ENCODE measurements at places on chromosomes 7 and 10.

DNA sequence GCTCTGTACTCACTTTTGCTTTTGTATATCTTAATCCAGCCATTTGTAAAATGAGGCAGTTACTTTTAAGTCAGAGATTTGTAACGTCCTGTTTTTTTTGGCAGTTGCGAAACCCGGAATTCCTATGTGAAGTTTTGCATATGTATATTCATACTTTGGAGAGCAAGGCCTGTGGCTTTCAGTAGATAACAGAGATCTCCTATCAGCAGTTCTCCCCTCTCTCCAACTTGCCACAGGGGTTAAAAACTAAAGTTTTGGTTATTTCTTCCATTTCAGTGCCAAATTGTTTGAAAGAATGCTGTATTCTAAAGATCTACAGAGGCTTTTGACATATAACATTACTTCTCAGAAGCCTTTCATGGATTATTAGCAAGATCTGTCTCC, 102.4 kb downstream of the EXOC4 start:
- DNase-seq = no peak

DNA sequence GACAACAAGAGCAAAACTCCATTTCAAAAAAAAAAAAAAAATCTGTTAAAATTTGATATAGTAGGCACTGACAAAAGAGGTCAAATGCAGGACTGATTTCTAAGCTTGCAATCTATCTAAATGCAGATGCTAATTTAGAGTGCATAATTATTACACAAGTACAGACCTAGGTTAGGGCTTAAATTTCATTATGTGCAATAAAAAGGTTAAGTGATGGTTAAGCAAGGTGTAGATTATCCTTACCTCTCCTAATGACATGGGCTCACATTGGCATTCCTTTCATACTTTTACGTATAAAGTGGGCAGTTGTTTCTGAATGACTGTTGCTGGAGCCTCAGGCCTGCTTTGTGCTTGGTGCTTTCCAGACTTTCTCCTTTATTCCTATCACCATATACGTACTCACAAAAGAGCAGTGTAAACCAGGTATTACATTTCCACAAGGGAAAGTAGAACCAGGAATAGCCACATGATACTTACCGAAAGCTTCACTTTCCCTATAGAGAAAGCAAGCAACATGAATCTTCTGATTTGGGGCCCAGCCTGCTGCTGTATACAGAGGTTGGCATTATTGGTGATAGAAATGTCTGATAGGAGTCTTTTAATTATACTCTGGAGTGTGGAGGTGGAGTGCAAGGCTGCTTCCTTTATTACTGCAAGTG, 2.2 kb upstream of the CHCHD1 start:
- no peak for DNase-seq

DNA sequence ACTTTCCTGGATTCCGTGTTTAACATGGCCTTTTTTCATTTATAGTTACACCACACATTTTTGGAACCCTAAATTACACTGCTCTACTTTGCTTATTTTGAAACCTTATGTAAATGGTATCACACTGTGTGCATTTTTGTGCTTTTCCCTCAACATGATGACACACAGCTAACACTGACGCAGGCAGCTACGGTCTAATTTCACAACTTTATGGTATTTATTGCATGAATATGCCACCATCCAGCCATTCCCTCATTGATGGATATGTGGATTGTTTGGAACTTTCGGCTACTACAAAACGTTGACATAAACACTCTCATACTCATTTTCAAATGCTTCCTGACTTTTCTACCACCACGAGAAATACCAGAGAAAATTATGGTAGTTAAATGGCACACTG, 6.9 kb downstream of the PAPOLB start:
- DNase-seq = no peak

GRCh38 chr10:88853155-88853881, 1.7 kb upstream of the ANKRD22 start:
- no peak for DNase-seq

DNA sequence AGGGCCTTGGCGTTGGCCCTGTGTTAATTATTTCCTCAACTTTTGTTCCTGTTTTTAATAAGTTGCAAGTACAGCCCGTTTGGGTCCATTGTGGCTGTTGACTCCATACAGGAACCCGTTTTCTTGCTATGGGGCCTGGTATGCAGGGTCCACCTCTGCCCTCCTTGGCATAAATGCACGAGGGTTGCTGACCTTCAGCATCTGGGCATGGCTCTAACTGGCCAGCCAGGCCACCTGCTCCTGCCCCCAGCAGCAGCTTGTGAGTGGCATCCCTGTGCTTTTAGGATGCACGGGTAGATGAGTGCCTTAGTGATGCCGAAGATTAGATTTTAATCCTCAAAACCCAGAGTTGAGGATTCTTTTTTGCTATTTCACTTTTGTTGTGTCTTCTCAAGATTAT, 123.2 kb downstream of the GLRX3 start:
- DNase-seq = no peak

- peak; percentile 50 for DNase-seq
These were observed 16.1 kb upstream of the ABCC2 start for GRCh38 chr10:99766302-99766681.

DNA sequence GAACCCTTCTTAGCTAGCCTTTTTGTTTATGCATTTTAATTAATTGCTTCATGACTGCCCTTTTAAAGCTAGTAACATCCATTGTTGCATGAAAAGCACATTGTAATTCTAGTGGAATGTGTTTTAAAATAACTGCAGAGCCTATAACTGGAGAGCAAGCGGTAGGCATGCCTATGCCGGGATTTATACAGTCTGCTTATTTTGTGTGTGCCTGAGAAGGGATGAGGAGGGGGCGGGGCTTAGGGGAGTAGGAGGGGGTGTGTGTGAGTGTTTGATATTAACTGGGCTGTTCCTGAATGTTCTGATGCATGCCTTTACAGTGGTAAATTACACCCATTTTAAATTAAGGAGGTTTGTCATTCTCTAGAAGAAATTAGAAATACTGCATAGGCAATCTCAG, 208.1 kb downstream of the TCF7L2 start:
- no peak for DNase-seq

DNA sequence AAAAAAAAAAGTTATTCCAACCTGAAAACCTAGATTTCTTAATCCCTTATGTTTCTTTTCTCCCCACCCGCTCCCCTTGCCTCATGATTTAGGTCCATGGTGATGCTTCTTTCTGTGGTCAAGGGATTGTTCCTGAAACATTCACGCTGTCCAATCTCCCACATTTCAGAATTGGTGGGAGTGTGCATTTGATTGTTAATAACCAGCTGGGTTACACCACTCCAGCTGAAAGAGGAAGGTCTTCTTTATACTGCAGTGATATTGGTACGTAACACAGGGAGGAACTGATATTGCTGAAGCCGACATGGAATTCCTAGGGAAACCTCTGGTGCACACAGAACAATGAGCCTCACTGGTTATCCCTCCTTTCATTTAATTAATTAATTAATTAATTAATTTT, 22.7 kb downstream of the DHTKD1 start:
- DNase-seq = no peak

GRCh38 chr10:63562857-63563256, 41.7 kb downstream of the REEP3 start:
- DNase-seq = no peak

- DNase-seq = no peak
These were observed 99.2 kb upstream of the PDLIM1 start for GRCh38 chr10:95389982-95390381.

DNA sequence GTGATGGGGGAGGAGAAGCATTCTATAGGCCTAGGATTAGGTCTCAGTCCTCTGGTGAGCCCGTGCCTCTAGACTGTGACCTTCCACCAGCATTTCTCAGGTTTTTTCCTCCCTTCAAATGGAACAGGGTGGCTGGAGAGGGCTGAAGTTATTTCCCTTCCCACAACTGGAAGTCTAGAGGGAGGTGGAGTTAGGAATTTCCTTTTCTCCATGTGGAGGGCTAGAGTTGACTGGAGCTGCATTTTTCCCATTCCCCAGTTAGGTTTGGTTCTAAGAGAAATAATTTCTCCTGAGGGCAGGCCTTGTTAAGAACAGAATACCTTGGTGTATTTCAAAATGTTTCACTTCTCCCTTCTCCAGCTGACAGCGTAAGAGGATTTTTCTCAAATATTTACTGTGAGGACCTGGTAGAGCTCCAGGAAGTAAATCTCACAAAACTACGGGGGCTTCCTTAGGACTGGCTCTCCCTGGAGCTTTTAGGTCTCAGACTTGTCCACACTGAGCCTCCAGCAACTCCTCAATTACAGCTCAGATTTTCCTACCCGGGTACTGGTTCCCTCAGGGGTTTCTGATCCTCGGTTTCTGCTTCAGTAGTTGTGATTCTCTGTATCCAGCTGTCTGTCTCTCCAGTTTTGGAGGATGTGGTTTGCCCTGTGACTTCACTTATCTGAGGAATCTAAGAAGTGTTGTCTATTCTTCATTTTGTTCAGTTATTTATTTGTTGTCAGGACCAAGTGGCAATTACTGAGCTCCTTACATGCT, 6.0 kb upstream of the REEP3 start:
- DNase-seq = no peak

GRCh38 chr10:87706731-87707130, 47.1 kb downstream of the PAPSS2 start:
- DNase-seq = no peak

- DNase-seq = no peak
These were observed 41.8 kb downstream of the UNC5B start for GRCh38 chr10:71253981-71254818.

DNA sequence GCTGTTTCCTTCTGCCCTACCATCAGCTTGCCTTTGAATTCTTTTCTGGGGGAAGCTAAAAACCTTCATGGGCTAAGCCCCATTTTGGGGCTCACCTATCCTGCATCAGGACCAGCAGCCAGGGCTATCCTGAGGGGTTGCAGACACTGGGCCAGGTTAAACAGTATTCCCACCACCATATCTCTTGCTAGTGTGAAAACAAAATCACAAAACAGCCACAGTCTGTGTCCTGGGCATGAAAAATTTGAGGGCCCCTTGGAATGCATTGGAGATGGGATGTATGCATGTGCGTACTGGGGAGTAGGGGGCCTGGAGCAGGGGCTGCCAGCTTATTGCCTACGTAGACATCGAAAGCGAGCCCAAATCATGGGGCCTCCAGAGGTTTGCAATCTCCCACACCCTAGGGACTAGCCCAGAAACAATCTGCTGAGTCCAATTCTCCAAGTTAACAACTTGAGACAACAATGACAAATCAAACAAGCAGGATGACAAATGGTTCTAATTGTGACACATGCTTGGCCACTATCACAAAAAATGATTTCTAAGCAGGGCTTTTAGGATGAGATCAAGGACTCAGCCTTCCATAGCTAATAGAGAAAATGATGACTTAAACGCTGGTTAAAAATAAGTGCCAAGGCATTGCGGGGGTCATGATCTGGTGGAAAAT, 557.1 kb downstream of the KCNMA1 start:
- no peak for DNase-seq

DNA sequence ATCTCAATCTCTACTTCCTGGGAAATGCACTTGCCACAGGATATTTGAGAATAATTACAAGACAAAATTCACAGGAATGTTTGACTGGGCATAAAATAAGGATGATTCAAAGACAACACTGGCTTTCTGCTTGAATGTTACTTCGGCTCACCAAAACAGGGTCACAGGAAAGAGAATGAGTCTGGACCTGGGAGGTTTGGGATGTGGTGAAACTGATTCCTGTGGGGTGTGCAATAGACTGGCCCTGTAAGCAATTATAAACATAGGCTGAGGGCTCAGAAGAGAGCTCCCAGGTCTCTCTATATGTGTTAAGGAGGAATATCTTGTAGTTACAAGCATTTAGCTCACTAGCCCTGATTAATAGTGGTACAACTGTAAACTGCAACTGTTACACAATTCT, 613.9 kb upstream of the CELF2 start:
- DNase-seq = no peak

GRCh38 chr10:9535744-9536143, 1481.3 kb downstream of the GATA3 start:
- DNase-seq = peak; percentile 65

GRCh38 chr10:130479146-130479545, 343.0 kb downstream of the GLRX3 start:
- DNase-seq = no peak

DNA sequence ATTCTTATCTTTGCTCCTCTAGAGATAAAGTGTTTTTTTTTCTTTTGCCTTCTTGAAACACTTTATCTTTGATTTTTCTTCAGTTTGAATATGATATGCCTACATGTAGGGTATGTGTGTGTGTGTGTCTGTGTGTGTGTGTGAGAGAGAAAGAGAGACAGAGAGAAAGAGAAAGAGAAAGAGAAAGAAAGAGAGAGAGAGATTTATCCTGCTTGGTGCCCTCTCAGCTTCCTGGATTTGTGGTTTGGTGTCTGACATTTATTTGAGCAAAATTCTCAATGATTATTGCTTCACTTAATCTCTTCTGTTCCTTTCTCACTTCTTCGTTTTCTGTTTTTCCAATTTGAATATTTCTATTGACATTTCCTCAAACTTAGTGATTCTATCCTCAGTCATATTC, 60.3 kb downstream of the RAB18 start:
- DNase-seq = no peak

DNA sequence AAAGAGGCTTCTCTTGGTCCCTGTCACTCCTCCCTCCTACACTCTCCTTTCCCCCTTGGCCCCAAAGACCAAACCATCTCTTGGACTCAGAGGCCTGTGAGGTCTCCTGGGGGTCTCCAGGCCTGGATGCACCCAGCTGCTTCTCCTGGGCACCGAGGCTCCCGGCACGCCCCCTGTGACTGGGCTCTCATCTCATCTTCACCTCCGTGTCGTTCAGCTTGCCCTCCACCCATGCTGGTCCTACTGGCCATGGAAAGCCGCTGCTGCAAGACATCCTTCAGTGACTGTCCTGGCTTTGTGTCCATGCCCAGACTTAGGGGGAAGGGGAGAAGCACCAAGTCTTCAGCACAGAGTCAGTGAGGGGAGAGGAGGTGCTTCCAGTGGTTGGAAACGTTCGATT, 141.4 kb upstream of the RET start:
- DNase-seq = no peak

- no peak for DNase-seq
These were observed 24.8 kb upstream of the PPP2R2D start for GRCh38 chr10:131876017-131876416.

DNA sequence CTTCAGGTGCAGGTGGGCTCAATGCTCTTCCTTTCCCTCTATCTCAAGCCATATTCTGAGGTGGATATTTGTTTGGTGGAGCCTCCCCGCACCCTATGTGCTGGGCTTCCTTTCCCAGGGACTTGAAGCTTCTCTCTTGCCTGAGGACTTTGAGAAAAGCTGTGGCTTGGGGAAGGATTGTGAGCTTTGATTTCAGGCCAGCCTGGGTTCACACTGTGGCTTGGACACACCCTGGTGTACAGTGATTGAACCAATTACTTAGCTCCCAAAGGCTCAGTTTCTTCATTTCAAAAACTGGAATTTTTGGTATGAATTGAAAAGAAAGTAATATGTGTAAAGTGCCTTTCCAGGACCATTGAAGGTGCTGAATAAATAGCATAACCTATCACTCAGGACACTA, 224.5 kb upstream of the GLI3 start:
- DNase-seq = no peak

DNA sequence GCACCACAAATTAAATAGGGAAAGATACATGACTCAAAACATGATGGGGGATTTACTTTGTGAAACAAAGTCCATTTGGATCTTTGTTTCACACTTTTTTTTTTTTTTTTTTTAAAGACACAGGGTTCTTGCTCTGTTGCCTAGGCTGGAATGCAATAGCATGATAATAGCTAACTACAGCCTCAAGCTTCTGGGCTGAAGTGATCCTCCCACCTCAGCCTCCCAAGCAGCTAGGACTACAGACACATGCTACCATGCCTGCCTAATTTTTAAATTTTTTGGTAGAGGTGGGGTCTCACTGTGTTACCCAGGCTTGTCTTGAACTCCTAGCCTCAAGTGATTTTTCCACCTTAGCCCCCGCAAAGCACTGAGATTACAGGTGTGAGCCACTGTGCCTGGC, 172.6 kb upstream of the KLF14 start:
- DNase-seq = no peak

Measured in GM12878 (cell line).